ENCODE measurements at places on chromosomes 6 and 20.

DNA sequence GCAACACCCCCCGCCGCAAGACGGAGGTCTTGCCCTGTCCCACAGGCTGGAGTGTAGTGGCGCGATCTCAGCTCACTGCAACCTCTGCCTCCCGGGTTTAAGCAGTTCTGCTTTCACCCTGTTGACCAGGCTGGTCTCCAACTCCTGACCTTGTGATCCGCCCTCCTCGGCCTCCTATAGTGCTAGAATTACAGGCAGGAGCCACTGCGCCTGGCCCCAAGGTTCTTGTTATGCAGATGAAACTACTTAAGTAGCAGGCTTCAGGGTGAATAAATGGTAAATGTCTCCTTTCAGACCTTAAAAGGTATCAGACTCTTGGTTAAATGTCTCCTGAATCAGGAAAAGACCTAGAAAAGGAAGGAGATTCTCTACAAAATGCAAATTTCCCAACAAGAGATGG lies 95.4 kb upstream of the TMEM181 start:
- no peak for DNase-seq

GRCh38 chr6:166582258-166582657 lies 4.2 kb downstream of the RAMACL start:
- no peak for DNase-seq

DNA sequence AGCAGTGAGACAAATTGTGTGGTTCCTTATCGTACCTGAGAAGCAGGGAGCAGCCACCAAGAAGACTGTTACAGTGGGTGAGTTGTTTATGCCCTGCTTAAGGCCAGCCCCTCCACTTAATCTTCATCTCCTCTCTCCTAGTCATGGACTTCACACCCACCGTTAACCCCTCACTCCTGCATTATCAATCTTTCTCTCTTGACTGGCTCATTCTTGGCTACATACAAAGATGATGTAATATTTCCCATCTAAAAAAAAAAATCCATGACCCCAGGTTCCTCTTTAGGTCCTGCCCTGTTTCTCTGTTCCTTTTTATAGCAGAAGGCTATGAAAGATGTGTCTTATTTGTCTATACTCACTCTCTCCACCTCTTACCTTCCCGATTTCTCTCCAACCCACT lies 72.4 kb downstream of the SHLD1 start:
- DNase-seq = no peak

DNA sequence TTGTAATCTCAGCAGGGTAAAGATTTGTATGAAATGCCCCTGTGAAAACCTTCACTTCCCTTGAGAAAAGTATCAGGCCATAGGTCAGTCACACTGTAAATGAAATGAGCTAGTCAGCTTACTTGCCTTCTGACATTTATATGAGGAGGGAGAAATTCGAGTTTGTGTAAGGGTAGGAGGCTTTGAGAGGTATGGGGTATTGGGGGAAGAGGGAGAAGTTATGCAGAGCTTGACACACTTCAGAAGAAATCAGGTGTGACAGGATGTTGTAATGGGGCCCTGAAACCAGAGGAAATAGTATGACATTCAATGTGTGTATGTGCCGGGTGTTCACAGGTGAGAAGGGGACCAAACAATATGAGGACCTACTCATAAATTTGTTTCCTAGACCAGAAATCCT lies 64.2 kb upstream of the CCN6 start:
- DNase-seq = no peak

GRCh38 chr6:150617496-150618460 lies 18.1 kb downstream of the PLEKHG1 start:
- no peak for DNase-seq

- no peak for DNase-seq
Observed at GRCh38 chr20:35273449-35274171, 4.3 kb downstream of the MMP24OS start.

DNA sequence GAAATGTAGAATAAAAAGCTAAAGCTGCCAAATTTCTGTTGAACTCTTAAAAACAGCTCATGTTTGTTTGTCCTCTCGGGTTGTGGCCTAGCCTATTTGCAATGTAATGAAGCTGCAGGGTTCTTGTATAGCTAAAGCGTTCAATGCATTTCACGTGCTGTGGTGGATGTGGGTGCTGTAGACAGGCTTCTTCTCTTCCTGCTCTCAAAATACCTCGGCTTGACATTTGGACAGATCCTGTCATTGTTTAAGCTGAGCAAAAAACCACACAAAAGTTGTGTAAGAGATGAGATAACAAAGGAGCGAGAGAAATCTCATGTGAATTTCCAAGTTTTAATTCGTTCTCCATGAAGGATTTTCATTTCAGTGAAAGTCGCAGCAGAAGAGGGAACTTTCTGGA lies 196.3 kb upstream of the UST start:
- no peak for DNase-seq

DNA sequence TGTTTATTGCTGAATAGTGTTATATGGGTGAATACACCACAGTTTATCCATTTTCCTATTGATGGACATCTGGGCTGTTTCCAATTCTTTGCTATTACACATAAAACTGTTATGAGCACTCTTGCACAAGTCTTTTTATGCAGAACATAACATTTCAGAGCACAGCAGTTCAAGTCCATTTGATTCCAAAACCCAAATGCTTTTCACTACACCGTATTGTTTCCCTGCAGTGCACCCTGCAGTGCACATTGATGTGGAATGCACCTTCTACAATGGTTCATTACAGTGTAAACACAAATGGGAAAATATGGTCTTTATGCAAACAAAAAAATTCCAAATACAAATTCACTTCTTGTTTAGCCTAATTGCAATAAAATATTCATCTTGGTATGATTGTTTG lies 3.6 kb upstream of the SLC2A12 start:
- DNase-seq = no peak

DNA sequence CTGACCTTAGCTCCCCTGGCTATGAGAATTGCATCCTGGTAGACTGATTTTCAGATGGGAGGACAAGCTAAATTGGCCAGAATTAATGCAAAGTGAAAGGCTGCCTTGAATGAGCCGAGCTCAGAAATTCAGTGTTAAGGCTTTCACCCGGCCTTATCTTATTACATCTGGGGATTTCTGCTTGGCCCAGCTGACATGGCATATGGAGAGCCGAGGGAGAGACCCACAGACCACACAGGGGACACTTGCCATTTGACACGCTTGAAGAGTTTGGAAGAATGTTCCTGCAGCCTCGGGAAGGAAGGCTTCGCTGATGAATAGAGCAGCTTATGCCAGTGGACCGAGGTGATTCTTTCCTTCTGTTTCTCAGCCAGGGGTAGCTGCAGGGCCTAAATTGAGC lies 9.0 kb downstream of the MOCS3 start:
- DNase-seq = no peak

- no peak for DNase-seq
Observed at GRCh38 chr20:39016041-39016440, 53.9 kb downstream of the DHX35 start.

DNA sequence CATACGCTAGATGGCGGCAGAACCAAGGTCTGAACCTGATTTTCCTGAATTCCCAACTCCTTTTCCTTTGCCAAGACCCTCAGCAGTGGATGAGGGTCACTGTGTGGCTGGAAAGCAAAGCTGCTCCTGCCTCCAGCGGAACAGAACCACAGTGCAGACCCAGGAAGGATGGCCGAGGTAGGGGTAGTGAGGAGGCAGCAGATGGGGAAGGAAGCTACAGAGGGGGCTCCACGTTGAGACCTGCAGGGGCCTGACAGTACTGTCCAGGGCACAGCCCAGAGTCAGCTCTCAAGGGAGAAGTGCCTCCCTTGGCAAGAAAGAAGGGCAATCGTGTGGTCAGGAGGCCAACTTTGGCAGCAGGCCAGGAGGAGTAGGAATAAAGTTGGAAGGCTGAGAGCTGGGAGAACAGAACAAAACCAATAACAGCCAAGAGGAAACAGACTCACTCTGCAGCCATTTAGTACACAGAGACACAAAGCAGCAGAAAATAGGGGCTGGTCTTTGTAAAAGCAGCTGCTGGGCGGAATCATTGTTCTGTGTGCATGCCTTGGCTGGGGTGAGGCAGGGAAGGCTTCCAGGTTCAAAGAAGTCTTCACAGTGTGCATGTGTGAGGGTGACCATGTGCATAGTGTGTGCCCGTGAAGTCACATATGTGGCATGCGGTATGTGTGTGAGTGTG lies 3.1 kb downstream of the GABRR2 start:
- no peak for DNase-seq

GRCh38 chr6:106568530-106568929 lies 60.8 kb downstream of the RTN4IP1 start:
- DNase-seq = no peak

DNA sequence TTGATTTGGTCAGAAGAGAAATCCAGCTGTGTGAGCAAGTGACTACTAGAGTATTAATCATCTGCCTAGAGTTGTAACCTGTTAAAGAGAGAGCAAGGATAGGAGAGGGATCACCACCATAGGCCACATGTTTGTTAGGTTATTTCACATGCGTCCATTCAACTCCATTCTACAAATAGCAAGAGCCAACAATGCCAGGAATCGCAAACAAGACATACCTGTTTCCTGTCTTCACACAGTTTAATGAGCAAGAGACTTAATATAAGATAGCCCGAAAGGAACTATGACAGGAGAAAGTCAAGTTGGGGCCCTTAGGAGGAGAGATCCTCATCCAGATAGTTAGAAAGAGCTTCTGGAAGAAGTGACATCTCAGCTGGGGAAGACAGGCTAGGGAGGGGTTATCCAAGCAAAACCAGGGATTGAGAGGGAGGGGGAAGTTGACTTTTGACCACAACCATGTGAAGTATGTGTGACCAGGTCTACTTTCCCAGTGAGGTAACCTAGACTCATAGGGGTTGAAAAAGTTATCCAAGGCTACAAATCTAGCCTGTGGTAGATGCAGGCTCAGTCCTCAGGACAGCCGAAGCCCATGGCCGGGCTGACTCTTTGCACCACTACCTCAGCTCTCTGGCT lies 147.4 kb downstream of the ALDH8A1 start:
- DNase-seq = no peak

- no peak for DNase-seq
Observed at GRCh38 chr6:46949632-46950280, 28.0 kb upstream of the ADGRF5 start.

- DNase-seq = no peak
Observed at GRCh38 chr20:31716818-31717477, 5.7 kb downstream of the BCL2L1 start.

GRCh38 chr20:25018841-25019240 lies 26.3 kb upstream of the APMAP start:
- DNase-seq = no peak

DNA sequence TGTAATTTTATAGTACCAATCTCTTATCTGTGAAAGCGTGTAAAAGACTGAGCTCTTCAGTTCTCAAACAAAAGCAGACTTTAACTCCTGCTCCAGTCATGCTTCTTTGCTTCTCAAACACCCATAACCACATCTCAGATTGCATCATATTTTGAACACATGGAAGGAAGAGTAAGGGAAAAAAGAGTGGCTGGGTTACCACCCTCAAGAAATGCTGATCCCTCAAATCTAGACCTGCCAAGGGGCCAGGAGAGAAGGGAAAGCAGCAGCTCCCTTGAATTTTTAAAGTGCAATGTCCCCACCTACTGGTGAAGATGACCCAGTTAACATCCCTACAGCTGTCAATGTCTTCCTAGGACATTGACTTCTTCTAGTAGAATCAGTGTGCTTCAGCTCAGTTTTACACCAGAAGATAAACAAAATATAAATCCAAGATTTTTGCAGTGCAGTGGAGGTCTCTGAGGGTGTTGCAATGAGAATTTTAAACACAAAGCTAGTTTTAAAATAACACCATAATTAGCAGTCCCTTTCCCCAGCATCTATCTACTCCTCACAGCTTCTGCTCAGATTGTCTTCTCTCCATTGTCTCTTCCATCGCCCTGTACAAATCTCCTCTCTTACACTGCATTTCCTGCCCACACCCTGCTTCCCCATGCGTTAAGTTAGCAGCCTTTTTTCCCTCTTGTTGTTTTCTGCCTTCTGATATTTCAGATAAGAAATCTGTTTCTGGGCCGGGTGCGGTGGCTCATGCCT lies 22.6 kb upstream of the HLA-DQB2 start:
- no peak for DNase-seq

GRCh38 chr20:3275064-3275935 lies 36.3 kb upstream of the SLC4A11 start:
- no peak for DNase-seq

GRCh38 chr6:124943658-124944057 lies 18.6 kb upstream of the RNF217 start:
- DNase-seq = no peak

- DNase-seq = no peak
Observed at GRCh38 chr6:45377043-45377553, 636 bp downstream of the SUPT3H start.

GRCh38 chr6:39263303-39264037 lies 34.2 kb upstream of the KCNK5 start:
- no peak for DNase-seq

DNA sequence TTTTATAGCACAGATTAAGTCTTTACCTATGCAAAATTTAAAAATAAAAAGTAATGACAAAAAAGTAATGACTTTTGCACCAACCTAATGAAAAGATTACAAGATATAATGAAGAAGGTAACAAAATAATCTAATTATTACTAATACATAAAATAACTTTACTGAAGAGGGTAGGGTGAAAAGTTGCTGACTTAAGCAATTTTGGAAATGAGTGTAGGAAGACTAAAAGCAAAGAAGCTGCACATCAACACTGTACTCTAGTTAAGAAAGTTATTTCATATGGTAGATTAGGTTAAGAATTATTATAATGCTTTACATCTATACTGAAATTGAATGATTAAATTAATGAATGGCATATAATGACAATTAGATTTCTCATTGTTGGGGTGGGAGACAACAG lies 76.8 kb downstream of the MANEA start:
- no peak for DNase-seq

GRCh38 chr20:35523298-35523888 lies 6.1 kb downstream of the C20orf173 start:
- no peak for DNase-seq

- DNase-seq = no peak
Observed at GRCh38 chr6:144653885-144654505, 368.9 kb downstream of the UTRN start.

GRCh38 chr6:108598305-108598863 lies 37.7 kb downstream of the FOXO3 start:
- DNase-seq = no peak

DNA sequence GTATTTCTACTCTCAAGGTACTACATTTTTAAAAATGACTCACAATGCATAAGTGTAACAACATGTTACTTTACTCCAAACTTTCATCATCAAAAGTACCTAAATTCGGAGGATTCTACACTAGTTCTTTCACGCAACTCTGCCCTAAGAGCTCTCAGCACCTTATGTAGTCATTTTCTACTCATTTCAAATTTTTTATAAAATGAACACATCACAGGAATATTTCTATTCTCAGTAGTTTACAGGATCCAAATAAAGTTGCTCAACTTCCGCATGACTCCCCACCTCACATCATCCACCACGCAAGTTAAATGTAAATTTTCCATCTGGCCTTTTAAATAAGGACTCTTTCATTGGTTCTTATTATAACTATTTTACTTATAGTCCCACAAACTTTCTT lies 344.9 kb upstream of the MANEA start:
- DNase-seq = no peak

DNA sequence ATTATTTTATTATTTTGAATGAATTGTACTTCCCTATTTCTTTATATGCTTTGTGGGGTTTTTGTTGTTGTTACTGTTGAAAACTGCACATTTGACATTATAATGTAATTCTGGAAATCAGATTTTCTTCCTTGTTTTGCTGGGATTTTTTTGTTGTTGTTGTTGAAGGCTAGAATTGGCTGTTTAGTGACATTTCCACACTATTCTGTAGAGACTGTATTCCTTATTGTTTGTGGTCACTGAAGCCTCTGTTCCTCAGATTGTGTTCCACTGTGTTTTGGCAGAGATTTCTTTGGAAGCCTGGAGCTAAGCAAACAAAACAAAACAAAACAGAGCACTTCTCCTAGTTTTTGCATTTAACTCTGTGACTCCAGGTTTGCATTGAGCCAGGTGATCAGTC lies 52.9 kb downstream of the CDYL start:
- DNase-seq = no peak
